Left cardiac atrium (tissue), 4 donors: ENCODE measurements at places on chromosomes 3 and 15. TPM values are rescaled to one million over a fixed set of nuclear protein-coding genes. Genes with fewer than 3 reads are reported as not detected.
A peak's percentile ranks its signal among the peaks of the same experiment; 100 is the strongest.

- no peak for DNase-seq
These were observed 543.5 kb downstream of the GABRG3 start for GRCh38 chr15:27514526-27514925.

DNA sequence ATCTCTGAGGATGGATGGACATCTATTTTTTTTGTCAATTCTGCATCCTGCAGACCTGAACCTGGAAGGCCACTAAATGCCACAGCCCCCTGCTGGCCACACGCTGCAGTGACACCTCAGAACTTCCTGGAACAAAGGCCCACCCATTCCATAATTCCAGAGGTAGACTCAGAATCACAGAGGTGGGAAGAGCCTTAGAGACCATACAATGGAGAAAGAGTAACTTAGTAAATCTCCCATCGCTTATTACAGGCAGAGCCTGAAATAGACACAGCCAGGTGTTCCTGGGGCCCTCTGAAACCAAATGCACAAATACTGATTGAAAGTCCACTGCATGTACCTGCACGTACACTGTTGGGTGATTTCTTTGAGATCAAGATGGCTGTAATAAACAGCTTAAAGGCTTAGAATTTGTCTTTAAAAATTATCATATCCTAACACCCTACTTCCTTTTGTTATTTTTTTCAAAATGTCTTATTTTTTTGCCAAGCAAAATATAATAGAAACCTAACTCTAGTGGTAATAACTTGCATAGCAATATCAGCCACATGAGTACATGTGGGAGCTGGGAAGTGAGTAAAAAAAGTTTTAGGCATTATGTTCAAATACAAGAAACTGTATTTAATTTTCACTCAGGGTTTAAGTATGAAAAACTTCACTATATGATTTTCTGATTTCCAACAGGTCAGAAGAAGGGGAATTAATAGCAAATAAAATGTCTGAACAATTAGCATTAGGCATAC lies 62.7 kb downstream of the EOMES start:
- peak; percentile 70 for DNase-seq

DNA sequence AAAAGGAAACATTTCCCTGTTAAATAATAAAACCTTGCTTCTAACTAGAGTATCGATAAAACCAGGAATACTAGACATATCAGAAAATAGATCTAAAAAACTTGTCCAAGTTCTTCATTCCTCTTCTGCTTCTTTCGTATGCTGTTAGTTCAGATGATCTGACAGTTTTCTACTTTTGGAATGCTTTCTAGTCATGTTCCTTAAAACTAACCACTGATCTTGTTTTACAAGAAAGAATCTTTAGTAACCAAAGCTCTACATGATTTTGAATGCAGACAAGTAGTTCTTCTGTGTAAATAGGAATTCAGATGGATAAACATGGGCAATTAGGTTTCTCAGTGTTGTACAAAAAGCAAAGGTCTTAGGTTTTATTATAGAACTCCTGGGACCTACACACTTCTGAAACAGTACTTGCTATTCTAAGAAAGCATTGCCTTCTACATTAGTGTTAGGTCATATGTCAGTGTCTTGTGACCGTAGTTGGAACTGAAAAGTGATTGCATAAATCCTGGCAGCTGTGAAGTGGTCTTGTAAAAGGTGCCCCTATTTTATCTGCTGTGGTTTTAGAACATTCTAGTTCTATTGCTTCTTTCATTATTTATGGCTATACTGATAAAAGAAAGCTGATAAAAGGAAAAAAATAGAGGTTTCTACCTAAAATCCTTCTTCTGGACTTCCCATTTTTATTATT lies 40.7 kb downstream of the SNRK start:
- DNase-seq = no peak

The KLHL40 gene
- 0.86 TPM for total RNA-seq

GRCh38 chr3:134471521-134472193 lies 14.1 kb downstream of the ANAPC13 start:
- no peak for DNase-seq

DNA sequence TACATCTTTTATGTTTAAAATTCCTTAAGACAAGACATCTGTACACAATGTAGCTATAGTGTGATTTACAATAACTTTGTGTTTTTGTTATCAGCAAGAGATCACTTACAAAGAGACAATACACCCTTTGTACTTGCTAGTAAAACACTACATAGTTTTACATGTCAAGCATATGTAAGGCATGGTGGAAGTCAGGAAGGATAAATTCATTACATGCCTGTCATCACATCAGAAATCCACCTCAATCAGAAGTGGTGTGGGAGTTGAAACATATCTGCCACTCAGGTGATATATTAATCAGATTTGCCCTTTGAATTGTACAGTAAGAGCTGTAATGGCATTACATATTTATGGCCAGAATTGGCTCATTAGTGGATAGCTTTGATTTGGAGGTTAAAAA lies 95.5 kb downstream of the MBNL1 start:
- DNase-seq = no peak
